ENCODE measurements at places on chromosomes 2 and 18. TPM values are rescaled to one million over a fixed set of nuclear protein-coding genes. Genes with fewer than 3 reads are reported as not detected.
A peak's percentile ranks its signal among the peaks of the same experiment; 100 is the strongest.

- no peak for ATAC-seq
Measured at GRCh38 chr2:57869758-57870344, 176.8 kb upstream of the VRK2 start.

HS6ST1 gene
- total RNA-seq: 3.8 TPM

DNA sequence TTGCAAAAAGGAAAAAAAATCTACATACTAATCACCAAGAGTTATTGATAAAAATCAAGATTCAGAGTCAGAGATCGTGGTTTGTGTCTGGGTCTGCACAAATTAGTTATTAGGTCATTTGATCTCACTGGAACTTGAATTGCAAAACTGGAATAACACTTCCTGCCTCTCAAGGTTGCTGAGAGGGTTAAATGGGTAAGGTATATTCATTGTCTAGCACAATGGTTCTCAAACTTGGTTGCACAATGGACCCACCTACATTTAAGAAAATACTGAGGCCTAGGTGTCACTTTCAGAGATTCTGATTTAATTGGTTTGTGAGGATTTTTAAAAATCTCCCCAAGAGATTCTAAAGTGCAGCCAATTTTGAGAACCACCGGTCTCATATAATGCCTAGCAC is 84.8 kb downstream of the COBLL1 start:
- no peak for ATAC-seq

ONECUT2 gene
- total RNA-seq: not detected

DNA sequence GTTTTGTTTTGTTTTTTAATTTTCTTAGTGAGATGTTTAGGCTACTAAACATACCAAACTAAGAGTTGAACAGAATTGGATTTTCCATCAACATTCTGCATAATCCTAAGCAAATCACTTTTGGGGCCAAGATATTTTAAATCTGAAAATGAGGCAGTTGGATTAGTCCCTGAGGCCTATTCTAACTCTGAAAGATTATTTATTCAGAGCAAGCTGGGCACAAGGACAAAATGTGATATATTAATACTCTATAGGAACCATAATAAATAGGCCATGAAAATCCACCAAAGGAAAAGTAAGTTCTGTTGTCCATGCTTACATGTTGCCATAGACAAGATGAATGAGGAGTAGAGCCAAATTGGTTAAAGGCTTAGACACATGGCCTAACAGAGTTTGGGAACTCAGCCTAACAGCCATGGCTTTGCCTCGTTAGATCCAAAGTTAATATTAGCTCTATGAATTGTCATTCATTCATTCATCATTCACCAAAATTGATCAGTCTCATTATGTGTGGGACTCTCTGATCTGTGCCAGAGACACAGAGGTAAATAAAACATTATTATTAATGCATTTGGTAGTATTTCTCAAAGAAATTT is 183.5 kb downstream of the SCG2 start:
- ATAC-seq: no peak

DNA sequence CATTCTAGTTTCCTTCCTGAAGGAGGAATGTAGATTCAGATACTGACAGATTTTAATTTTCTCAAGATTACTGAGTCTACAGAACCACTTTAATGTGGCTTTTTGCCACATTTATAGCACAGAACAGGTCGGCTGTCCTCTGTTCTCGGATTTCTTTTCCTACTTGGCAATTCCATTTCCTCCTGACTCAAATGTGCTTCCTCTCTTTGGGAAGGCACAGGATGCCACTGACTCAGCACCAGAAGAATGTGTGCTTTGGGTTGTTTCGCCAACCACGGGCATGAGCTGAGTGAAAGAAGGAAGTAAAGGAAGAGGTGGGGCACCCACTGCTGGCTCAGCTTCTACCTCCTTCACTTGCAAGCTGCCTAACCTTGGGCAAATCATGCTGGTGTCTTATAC is 970.6 kb upstream of the ACVR2A start:
- peak; percentile 18 for ATAC-seq

SLC9A2 gene
- not detected for total RNA-seq

GRCh38 chr2:232521959-232522622 is 1.9 kb downstream of the PRSS56 start:
- peak; percentile 76 for ATAC-seq

MC4R gene
- not detected for total RNA-seq

GRCh38 chr2:154963511-154963910 is 265.0 kb downstream of the KCNJ3 start:
- ATAC-seq: no peak

INHBB gene
- total RNA-seq: not detected

COL4A4 gene
- 0.26 TPM for total RNA-seq

DNA sequence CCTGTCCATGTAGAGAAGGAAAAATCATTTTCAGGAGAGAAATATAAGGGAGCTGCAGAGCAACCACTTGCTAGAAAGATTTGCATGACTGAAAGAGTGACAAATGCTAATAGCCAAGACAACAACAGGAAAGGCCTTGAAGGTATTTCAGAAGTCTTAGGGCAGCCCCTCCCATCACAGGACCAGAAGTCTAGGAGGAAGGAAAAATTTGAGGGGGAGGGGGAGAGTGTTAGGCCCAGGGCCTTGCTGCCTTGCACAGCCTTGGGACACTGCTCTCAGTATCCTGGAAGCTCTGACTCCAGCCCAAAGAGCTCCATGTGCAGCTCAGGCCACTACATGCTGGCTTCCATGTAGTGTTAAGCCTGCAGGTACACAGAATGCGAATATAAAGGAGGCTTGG is 266.9 kb downstream of the GLI2 start:
- ATAC-seq: no peak

TMEM150A gene
- total RNA-seq: 3.3 TPM

All from activated T-helper 17 cell treated with anti-CD3 and anti-CD28 coated beads, Interleukin-2, amount 50 U/mL, for 72 hours (primary cell).